Central memory CD4-positive, alpha-beta T cell (primary cell): ENCODE measurements at places on chromosomes 4 and X.

GRCh38 chr4:143554728-143555597 is 41.5 kb downstream of the SMARCA5 start:
- no peak for DNase-seq

- DNase-seq = no peak
Observed at GRCh38 chrX:39682778-39683177, 415.0 kb downstream of the BCOR start.

GRCh38 chr4:182649698-182650477 is 267.3 kb downstream of the DCTD start:
- no peak for DNase-seq

- DNase-seq = no peak
Observed at GRCh38 chrX:76802708-76803107, 375.2 kb downstream of the MAGEE1 start.

GRCh38 chr4:143679434-143679833 is 21.0 kb downstream of the FREM3 start:
- no peak for DNase-seq

DNA sequence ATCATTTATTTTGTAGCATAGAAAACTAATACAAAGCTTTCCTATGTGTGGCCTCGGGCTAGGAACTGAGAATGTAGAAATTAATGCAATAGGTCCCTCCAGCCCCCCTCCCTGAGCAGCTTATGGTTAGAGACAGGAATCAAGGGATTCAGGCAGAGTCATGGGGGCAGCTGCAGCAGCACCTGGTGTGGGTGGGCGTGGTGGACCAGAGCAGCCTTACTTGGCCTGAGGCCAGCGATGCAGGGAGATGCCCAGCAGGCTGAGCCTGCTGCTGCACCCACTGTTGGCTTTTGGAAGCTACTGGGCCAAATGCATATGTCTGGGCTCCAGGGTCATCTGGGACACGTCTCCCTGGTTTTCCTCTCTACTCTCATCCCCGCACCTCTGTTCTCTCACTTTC is 74.0 kb downstream of the STK32B start:
- no peak for DNase-seq

- no peak for DNase-seq
Observed at GRCh38 chr4:55907469-55907868, 41.3 kb upstream of the CEP135 start.

DNA sequence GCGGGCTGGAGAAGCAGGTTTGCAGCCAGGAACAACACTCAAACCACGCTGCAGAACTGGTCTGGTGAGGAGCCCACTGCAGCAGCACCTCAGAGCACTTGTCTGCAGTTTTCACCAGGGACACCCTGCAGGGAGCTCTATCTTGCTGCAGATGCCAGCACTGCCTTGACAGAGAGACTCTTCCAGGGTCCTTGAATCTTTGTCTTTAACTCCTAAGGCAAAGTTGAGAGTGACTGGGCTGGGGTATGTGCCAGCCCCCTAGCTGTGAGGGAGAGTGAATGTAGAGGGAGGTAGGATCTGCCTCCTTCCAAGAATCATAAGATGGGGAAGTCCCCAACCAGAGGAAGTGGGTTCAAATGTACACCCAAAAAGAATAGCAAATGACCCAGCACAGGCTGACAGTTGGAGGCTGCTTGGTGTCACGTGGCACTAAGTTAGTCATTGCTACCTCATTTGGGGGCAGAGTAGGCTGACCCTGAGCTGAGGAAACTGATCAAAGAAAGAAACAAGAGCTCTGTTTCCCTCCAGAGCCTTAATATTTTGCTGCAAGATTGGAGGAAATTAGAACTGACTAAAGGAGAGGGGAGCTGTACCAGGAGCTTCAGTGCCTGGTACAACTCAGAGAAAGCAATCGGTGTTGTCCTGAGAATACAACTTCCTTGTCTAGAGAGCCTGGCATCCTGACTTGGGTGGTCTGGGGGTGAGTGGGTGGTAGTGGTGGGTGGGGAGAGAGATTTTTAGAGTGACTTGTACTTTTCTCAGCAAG is 28.2 kb upstream of the HUWE1 start:
- DNase-seq = peak; percentile 70

GRCh38 chrX:83019258-83019657 is 488.8 kb upstream of the POU3F4 start:
- DNase-seq = no peak
